Stimulated activated CD4-positive, alpha-beta T cell treated with anti-CD3 and anti-CD28 coated beads, Interleukin-4, amount 100 ng/mL, for 4 hours (primary cell): ENCODE measurements at places on chromosomes 2 and 18.

GRCh38 chr2:64857581-64858471 lies 131.4 kb upstream of the SLC1A4 start:
- no peak for DNase-seq

DNA sequence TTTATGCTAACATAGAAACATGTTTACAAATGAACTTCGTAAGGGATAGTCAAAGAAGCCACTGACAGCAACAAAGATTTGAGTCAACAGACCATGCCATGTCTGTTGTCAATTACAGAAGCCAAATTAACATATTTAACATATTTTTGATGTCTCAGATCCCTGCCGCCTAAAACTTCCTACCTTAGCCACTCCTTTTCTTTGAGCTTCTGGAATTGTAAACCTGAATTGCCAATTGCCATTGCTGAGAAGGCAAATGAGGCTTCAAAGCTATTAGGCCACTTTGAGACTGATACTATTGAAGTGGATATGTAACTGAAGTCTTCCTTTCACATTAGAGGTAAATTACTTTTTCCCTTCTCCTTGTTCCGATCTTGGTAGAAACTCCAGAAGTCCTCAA lies 66.0 kb upstream of the DSEL start:
- DNase-seq: no peak

DNA sequence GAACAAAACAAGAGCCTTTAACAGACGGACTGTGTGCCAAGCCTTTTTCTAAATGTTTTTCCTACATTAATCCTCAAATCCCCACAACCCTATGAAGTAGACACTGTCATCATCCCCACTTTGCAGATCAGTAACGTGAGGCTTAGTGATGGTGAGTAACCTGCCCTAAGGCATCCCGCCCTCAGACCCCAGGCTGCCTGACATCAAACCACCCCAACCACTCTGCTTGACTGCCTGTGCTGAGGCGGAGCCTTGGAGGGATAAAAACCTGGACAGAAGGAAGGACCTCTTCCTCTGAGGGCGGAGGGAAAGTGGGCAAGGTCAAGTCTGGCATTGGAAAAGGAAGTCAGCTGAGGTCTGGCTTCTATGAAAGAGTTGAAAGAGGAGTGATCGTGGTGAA lies 104.6 kb downstream of the SP3 start:
- DNase-seq: no peak

DNA sequence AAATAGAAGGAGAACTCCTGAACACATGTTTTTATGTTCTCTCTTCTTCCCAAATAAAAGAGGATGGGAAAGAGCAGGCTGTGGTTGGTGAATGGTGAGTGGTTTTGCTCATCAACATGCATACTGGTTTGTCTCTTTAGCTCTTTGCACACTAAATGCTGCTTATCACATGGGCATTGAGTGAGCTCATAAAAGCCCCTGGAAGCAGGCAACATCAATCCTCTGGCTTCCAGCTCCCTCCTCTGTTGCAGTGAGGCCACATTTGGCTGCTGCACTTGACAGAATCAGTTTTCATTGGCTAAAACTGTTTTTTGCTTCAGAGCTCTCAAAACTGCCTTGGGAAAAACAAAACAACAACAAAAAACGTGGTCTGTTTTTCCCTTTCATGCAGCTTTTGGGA lies 1308.2 kb upstream of the NRXN1 start:
- no peak for DNase-seq

DNA sequence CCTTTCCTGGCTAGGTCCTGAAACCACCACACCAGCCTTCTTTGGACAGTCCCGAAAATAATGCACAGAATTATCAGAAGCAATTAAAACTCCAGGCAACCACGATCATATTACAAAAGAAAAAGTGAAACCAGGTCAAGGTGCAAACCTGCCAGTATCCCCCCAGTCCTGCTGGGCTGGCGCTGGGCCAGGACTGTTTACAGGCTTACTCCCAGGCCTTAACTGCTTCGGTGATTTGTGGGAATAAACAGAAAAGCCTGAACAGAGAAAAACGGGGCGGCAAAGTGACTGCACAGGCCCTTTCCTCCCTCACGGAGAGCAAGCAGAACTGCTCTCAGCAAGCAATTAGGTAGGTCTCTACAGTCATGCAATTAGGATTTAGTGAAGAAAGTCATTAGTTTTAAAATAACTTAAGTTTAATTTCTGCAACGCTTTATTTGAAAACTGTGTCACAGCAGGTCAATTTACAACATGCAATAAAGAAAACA lies 1.3 kb downstream of the HDAC4 start:
- peak; percentile 37 for DNase-seq

GRCh38 chr18:46250084-46250811 lies 146.1 kb downstream of the HAUS1 start:
- no peak for DNase-seq

GRCh38 chr18:38444971-38445803 lies 879.6 kb upstream of the CELF4 start:
- no peak for DNase-seq

- DNase-seq: no peak
Observed at GRCh38 chr18:49491534-49491856, 4.5 kb upstream of the C18orf32 start.

- no peak for DNase-seq
Observed at GRCh38 chr2:208148803-208149202, 2.8 kb upstream of the CRYGB start.

GRCh38 chr2:172962824-172963223 lies 112.8 kb upstream of the MAP3K20 start:
- peak; percentile 28 for DNase-seq

- no peak for DNase-seq
Observed at GRCh38 chr2:70094978-70095719, 7.9 kb downstream of the PCBP1 start.

- no peak for DNase-seq
Observed at GRCh38 chr2:236256366-236256985, 7.7 kb downstream of the ASB18 start.

DNA sequence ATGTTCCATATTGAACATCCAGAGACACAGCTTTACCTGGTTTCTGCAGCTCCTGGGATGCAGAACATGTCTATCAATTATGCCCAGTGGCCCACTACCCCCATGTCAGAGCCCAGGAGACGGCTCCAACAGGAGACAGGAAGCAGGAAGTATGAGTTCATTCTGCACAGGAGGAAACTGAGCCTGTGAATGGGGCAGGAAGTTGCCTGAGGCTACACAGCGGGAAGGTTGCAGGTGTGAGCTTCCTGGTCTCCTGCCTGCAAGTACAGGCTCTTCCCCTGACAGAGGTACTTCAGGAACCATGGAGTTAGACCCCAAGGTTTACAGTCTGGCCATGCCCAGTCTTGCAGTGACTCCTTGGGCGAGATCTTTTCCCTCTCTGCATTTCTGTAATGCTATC lies 2.8 kb upstream of the BOK start:
- DNase-seq: no peak

GRCh38 chr2:98269274-98269673 lies 77.0 kb upstream of the CNGA3 start:
- DNase-seq: no peak

DNA sequence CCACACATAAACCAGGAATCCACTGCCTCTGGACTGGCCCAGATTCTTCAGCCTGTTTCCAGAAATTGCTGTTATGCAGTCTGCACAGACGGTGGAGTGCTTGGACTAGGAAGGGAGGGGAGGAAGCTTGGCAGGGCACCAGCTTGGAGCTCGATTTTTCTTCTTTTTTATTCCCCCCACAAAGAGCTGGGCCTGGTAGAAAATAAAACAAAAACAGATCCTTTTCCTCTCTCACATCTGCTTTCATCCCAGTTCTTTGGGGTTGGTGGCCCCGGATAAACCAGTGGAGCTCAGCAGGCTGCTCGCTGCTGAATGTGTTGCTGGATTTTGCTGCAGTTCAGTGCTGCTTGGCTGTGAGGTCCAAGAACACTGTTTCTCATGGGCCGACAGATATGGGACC lies 16.0 kb downstream of the LRRTM1 start:
- DNase-seq: no peak

- DNase-seq: no peak
Observed at GRCh38 chr2:156399224-156399949, 36.8 kb upstream of the GPD2 start.

GRCh38 chr2:84327645-84328249 lies 131.3 kb downstream of the SUCLG1 start:
- no peak for DNase-seq

DNA sequence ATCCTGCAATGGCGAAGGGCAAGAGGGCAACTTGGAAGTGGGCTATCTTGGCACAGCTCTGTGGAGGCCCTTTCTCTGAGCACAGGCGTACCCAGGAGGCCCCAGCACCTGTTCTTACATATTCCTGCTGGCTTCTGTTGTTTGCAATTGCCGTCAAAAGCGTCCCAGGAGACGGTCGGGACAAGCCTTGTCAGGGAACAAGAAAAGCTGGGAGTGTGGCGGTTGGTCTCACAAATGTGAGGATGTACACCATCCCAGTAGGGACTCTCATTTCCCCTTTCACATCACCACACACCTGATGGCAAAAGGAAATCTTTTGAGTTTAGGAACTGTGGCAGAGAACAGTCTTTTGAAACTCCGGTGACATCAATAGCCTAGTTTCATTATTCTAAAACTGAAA lies 94.7 kb upstream of the EFEMP1 start:
- DNase-seq: no peak

DNA sequence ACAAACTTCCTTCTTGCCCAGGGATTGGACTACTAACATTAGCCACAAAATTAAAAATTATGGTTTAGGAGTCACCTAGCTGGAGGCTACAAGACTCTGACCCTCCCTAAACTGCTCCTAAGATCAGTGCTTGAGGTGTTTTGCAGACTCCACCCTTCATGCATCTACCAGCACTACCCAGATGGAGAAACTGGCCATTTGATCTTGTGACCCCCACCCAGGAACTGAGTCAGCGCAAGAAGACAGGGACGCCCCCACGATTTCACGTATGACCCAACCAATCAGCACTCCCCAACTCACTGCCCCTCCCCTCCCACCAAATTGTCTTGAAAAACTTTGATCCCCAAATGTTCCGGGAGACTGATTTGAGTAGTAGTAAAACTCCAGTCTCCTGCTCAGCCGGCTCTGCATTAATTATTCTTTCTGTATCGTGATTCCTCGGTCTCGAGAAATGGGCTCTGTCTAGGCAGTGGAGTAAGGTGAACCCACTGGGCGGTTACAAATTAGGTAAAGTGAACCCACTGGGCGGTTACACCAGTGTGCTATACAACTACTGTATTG lies 40.1 kb upstream of the CCDC88A start:
- DNase-seq: no peak

GRCh38 chr18:61891894-61892293 lies 913 bp downstream of the RNF152 start:
- no peak for DNase-seq

- no peak for DNase-seq
Observed at GRCh38 chr2:114024326-114024725, 134.4 kb downstream of the ACTR3 start.

GRCh38 chr18:394987-395362 lies 105.5 kb downstream of the COLEC12 start:
- DNase-seq: no peak

DNA sequence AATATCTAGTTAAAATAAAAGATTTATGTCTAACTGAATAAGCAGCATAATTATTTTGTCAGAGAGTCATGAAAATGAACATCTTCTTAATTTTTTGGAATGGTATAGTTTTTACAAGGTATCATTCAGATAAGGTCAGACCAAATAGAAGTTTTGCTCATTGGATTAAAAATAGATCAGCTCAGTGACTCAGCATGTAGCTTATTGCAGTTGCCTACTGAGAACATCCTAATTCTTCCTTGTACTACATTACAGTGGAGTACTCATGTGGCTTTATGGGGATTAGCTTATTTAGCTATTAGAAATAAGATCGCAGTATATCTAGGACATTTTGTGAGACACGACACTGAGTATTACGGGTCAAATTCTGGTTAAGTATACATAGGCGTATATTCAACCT lies 38.2 kb upstream of the PPM1B start:
- no peak for DNase-seq

DNA sequence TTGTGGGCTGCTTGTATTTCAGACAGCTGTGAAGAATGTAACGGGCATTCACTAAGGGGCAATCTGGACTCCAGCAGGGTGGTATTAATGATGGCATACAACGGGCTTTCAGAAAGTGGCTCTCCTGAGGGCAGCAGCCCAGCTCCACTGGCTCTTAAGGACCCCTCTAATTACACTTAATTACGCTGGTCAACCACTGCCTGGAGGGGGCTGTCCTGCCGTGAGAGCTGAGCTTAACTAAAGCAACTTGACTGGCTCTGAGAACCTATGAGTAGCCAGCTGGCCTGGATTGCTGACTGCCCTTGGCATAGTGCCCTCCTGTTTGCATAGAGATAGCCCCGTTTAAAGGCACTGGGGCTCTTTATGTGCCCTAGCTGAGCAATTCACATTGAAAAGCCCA lies 3.8 kb downstream of the LIPG start:
- no peak for DNase-seq

GRCh38 chr2:284896-285492 lies 2.9 kb downstream of the ALKAL2 start:
- DNase-seq: no peak

GRCh38 chr2:154130821-154131220 lies 259.1 kb downstream of the GALNT13 start:
- no peak for DNase-seq

DNA sequence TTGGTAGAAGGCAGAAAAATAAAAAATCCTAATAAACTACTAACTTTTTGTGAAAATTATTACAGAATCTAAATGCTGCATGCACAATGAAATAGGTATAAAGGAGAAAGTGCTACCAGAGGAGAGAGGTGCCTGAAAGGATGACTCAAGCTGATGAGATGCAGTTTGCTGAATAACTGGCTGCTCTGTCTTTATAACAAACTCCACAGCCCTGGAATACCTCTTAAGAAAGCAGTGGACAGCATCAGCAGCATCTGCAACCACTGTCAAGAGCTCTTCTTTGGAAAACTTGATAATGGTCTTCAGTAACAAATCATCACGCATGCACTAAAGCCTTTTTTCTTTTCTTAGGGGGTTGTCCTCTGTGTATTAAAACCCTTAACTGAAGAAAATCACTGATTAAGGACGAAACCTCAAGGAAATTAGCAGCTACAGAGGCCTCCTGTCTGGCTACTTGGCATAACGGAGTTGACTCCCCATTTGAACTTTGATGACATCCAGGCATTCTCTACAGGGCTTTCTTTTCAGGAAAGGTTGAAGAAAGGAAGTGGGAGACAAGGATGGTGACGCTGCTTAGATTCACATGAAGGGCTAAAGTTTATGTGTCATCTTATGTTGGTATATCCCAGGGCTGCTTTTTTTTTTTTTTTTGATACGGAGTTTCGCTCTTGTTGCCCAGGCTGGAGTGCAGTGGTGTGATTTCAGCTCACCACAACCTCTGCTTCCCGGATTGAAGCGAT lies 28.8 kb downstream of the WDFY1 start:
- no peak for DNase-seq

GRCh38 chr18:27769152-27769551 lies 407.8 kb downstream of the CDH2 start:
- DNase-seq: no peak

DNA sequence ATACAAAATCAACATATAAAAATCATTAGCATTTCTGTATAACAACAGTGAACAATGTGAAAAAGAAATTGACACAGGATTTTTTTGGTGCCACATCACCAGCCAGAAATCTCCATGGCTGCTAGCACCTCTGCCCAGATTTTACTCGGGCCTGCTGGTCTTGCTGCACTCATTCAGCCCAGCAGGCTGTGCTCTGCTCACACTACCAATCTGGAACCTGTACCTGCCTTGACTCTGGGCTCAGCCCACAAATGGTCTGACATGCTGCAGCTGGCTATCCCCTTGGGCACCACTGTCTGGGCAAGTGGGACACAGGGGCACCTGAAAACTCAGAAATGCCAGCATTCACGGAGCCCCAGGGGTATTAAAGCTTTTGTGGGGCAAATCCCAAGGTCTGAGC lies 392.5 kb upstream of the NRXN1 start:
- no peak for DNase-seq

GRCh38 chr2:121902171-121902591 lies 146.7 kb downstream of the TSN start:
- DNase-seq: no peak
